ENCODE measurements at places on chromosomes 5 and 9. TPM values are rescaled to one million over a fixed set of nuclear protein-coding genes. Genes with fewer than 3 reads are reported as not detected.

GRCh38 chr5:18675041-18675440 is 1040.8 kb downstream of the TAF11L14 start:
- DNase-seq = no peak

- DNase-seq = no peak
These were observed 150.4 kb upstream of the ERCC6L2 start for GRCh38 chr9:95725045-95725444.

DNA sequence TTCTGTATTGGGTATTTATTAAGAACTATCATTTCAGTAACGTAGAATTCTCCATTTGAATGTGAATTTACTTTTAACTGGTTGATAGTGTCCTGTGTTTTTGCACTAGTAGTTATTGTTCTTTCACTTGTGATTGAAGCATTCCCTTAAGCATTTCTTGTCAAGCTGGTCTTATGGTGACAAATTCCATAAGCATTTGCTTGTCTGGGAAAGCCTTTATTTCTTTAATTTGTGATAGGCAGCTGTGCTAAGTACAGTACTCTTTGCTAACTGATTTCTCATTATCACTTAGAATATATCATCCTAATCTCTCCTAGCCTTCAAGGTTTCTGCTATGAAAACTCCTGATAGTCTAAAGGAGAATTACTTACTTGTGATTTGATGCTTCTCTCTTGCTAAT is 21.3 kb upstream of the SPATA31E1 start:
- DNase-seq = no peak

GRCh38 chr9:107483666-107484065 is 5.9 kb downstream of the KLF4 start:
- no peak for DNase-seq

DNA sequence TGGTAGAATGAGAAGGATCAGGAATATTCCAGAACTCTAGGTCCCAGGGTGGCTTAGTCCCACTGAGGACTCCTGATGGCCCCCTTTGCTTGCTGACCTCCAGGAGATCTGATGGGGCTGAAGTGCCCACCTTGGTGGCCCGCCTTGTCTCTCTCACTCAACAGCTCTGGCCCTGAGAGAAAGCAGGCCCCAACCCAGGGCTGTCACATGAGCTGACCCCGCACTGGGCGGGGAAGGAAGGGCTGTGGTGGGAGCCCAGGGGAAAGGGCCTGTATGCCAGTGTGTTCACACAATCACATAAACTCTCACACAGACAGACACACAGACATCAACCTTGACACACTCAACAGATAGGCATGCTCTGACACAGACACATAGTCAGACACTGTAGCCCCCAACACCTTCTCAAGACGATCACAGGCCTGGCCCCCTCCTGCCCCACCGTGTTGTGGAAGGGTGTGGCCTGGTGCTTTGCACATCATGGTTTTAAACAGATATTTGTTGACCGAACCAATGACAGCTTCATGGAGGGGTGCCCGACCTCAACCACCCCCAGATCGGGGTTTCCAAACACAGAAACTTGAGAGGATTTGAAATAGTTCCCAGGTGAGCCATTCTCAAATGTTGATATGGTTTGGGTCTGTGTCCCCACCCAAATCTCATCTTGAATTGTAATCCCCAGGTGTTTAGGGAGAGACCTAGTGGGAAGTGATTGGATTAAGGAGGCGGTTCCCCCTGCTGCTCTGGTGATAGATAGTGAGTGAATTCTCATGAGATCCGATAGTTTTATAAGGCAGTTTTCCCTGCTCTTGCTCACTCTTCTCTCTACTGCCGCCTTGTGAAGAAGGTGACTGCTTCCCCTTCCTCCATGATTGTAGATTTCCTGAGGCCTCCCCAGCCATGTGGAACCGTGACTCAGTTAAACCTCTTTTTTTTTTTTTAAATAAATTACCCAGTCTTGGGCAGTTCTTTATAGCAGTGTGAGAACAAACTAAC is 48.5 kb upstream of the HAND1 start:
- no peak for DNase-seq

The INSL6 gene
- not detected for total RNA-seq

The TXNDC8 gene
- total RNA-seq = not detected

The ARSI gene
- not detected for total RNA-seq

DNA sequence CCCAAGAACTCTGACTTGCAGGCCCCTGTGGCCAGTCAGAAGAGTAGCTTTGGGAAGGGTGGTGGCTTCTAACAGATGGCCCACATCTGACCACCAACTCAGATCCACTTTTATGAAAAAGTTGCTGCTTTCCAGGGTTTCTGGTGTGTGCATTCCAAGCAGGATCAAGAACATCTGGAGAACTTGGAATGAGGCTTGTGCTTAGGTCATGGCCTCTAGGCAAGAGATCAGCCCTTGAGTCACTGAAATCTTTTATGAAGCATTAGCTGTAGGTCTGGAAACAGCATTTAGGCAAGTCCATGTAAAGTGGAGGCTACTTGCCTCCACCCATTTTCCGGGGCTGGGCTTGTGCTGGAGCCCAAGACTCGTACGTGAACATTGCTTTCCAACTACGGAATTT is 433.3 kb downstream of the SH3GL2 start:
- no peak for DNase-seq

The WDR31 gene
- total RNA-seq = 0.47 TPM

The NUDT12 gene
- total RNA-seq = 0.40 TPM

GRCh38 chr5:5145651-5146529 is 5.8 kb downstream of the ADAMTS16 start:
- DNase-seq = no peak

The CCL27 gene
- not detected for total RNA-seq

The ADGRV1 gene
- not detected for total RNA-seq

DNA sequence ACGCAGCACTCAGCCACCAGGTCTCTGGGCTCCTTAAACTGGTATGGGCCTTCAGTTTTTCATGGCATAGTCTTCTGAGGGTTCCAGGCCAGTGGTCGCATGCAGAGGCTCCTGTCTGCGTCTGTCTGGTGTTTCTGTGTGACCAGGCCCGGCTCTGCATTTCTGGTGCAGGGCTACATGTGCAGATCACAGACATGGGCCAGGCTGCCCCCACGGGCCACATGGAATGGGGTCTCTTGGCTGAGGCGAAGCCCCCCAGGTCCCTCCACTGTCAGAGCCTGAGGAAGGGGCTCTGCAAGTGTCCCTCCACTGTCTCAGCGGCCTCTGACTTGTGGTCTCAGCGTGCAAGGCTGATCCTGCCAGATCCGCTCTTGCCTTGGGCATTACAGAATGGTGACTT is 15.6 kb upstream of the CARD19 start:
- DNase-seq = no peak

DNA sequence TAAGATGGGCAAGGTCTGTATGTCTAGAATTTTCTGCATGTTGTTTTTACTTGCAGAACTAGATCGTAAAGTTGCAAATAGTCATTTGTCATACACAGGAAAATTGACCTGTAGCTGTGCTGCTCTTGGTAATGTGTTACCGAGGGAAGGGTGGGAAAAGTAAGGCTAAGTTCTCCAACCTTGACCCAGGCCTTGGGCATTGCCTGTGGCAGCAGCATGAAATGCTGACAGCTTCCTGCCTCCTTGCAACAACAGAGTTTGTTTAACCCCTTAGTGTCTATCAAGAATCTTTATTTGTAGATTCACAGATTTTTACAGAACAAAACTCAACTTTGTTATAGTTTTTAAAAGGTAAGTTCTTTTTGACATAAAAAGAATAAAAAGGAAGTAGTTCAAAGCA is 48.3 kb downstream of the ERCC6L2 start:
- DNase-seq = no peak

The ERCC6L2 gene
- 32.2 TPM for total RNA-seq

DNA sequence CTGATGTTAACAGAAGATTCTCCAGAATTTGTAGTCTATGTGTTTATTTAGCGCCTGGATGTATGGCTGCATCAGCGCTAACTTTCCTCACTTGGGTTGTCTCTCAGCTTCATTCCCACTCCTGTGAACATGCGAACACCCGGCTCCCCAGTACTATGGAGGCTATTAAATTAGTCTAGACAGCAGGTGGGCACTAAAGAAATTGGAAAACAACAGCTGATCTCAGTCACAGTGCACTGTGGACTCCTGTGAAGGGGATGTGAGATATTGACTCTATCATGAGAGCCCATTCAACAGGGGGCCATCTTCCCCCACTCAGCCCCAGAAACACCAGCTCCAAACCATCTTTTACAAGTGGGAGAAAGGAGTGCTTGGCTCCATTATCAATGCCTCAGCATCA is 471.0 kb downstream of the KDM4C start:
- DNase-seq = no peak

The FOXE1 gene
- total RNA-seq = 0.08 TPM

DNA sequence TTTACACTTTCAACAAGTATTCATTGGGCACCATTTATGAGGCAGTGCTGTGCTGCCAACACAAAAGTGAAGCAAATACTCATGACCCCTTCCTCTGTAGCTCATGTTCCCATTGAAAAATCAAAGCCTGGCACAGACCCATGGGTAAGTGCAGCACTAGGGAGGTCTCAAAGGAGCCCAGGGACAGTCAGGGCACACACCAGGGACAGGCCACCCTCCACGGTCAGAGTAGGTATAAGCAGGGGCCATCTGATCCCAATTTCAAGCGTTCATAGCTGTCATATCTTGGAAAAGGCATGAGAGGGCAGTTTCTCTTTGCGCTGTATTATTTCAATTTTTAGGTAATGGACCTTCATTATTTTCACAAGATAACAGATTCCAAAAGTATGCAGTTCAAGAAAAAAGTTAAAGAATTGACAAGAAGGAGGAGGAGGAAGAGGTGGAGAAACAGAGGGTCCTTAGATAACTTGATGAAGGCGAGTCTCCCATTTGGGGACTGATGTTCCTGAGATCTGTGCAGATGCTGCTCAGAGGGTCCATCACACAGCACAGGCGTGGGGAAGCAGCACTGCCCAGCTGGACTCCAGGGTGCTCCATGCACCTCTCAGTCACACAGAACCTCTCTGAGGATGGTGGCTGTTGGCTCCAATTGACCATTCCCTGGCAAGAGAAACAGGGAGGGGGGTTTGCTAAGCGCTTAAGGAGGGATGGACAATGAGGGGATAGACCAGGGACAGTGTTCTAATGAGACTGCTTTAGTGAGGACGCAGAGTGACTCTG is 7.5 kb downstream of the CTSL start:
- no peak for DNase-seq

The DRD1 gene
- not detected for total RNA-seq

- DNase-seq = no peak
These were observed 65.0 kb downstream of the ST8SIA4 start for GRCh38 chr5:100838048-100838473.

DNA sequence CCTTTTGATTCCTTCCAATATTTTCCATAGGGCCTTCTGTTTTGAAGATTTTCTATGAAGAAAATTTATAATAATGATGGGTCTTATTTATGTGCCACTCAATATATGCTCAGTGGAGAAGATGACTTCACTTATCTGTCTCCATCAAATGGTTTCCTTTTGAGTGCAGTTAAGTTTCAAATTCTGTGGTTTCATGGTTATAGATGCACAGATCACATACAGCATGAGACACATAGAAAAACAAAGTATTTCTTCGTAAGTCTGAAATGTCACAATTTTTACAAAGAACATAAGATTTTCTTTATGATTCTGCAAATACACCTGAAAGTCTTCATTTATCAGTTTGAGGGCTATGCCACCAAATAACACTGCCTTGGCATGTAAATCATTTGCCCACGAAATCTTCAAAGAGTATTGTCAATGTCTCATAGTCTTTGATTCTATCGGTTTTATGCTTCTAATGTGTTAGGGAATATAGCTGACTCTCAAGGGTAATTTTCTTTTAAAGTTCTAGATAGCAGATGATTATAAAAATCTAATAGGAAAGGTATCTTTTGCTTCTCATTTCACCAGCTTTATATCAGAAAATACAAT is 14.1 kb downstream of the CFAP95 start:
- no peak for DNase-seq

The PCDHGA8 gene
- not detected for total RNA-seq

DNA sequence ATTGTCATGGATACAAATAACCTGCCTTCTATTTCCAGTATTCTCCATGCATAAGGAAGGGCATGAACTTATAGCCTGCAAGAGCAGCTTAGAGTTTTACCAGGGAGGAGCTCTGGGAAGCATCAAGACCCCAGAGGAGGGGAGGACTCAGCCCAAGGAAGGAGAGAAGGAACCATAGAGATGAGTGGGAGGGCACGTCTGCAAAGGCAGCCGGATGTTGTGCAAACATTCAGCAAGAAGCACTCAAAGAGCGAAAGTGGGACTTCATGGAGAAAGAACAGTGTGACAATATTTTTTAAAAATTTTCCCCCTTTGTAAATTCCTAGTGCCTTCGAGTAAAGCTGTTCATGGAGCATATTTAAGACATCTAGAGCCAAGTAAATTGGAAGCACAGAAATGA is 270.1 kb upstream of the PTGER4 start:
- DNase-seq = peak; percentile 70

The TMC1 gene
- total RNA-seq = not detected

DNA sequence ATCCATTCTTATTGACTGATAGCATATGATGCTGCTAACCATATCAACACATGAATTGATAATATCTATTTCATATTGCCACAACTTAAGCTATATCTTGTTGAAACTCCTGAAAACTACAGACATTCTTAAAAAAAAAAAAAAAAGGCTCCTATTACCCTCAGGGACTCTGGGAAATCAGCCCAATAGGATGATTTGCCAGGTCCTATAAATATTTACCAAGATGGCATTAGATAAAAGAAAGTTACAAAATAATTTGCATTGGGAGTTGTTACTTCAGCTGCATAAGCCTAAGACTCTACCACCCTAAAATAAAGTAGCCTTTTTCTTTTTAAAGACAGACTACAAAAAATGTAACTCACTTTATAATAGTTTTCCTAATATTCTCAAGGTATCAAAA is 84.4 kb downstream of the CDO1 start:
- no peak for DNase-seq

The SOHLH1 gene
- total RNA-seq = not detected

The TAF11L10 gene
- total RNA-seq = not detected

DNA sequence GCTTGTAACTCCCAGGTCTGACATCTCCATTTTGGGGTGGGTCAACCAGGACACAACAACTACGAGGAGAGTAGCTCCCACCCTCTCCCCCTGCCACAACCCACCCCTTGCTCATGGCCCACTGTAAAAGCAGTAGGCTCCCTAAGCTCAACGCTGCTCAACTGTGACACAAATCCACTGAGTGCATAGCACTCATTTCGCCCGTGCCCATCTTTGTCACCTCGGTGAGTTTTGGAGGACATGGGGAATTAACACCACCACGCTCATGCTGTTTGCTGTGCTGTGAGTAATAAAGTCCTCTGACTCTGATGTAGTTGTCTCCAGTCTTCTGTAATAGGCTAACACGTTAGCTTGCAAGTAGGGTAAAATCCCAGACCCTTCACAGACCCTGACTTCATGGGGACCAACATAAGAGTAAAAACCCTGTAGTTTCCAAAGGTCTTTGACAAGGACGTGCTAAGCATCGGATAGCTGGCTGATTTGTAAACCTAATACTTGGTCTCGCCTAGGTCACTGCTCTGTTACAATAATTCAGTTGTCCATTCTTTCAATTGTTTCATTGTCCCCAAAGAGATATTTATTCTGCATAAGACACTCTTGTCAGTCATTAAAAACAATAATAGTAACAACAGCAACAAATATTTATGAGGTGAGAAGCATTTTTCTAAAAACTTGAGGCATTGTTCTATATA is 7.7 kb downstream of the PLGRKT start:
- DNase-seq = no peak

All from activated CD8-positive, alpha-beta T cell treated with anti-CD3 and anti-CD28 coated beads, Interleukin-2, amount 10 ng/mL, durations not matched to agents 7 days and 5 days (primary cell).